ENCODE measurements at places on chromosomes 7 and 10.

DNA sequence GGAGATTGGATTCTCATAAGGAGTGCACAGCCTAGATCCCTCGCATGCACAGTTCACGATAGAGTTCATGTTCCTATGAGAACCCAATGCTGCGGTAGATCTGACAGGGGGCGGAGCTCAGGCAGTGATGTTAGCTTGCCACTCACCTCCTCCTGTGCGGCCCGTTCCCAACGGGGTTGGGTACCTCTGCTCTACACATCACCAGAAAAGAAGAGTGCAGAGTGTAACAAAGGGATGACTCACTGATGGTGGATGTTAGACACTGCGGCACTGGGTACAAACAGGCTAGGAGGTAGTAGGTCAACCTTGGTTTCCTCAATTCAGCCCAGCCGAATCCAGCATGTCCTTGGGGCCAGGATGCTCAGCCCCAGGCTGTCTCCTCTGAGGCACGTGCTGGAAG lies 66.8 kb upstream of the CHST15 start:
- H3K36me3 ChIP-seq: no peaks in the 10 kb centered on the region
- H3K4me1 ChIP-seq: peaks cover 2% of the 10 kb centered on the region
- peaks cover 8% of the 10 kb centered on the region for H3K27me3 ChIP-seq
- no peak overlapping the region for H3K4me3 ChIP-seq
- no peak overlapping the region for H3K27ac ChIP-seq

DNA sequence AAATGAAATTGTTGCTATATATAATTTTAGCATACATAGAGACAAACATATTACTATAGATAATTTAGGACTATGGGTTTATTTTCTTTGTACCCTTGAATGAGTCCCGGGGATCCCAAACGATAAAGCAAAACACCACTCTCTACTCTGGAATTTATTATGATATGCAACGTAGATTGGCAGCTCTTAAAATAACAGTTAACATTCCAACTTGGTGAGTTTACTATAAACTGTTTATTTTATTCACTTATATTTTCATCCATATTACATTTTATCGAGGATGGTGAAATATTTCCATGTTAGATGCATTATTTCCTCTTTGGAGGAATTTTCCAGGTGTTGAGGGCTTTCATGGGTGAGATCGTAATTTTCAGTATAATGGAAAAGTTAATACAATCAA lies 138.7 kb upstream of the DGKB start:
- H3K27me3 ChIP-seq: no peaks in the 10 kb centered on the region
- no peak overlapping the region for H3K4me3 ChIP-seq
- H3K36me3 ChIP-seq: no peaks in the 10 kb centered on the region
- no peaks in the 10 kb centered on the region for H3K4me1 ChIP-seq
- no peak for DNase-seq
- H3K27ac ChIP-seq: no peak overlapping the region

DNA sequence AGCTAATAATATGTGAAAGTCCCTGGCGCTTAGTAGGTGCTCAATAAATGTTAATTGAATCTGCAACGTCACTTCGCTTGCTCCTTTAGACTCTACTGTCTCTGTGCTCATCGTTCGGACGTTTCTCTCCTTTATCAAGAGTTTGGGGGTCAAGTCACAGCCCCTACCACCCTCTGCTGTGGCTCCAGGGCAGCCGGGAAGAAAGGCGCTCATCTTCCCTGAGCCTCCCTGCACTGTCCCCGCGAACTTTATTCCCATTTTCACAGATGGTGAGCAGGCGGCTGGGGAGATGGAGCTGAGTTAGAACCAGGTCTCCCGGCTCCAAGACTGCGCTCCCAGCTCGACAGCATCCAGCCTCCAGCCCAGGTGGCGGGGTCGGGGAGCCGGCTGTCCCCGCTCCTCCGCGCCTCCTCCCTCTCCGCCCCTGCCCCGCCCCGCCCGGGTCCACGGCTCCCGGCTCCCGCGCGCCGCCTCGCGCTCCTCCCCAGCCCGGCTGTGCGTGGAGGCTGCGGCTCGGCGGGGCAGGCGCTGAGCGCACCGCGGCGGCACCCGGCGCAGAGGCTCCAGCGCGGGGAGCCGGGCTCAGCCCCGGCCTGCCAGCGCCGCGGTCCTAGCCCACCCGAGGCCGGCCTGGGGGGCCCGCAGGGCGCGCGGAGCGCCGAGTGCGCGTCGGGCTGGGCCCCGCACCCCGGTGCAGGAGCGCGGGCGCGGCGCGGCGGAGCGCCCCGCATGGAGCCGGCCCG lies at the start of gene CLEC2L:
Gene CLEC2L (plus strand): TSS at position 487 of the 743 bp plus-strand sequence. CDS start 243 bp downstream, at position 730.
- H3K27me3 ChIP-seq: peaks cover 39% of the 10 kb centered on the region
- no peak within 1 kb of the TSS for H3K27ac ChIP-seq
- no peaks in the 10 kb centered on the region for H3K4me1 ChIP-seq
- H3K36me3 ChIP-seq: no peaks in the 10 kb centered on the region
- no peak for DNase-seq

- no peak overlapping the region for H3K4me3 ChIP-seq
- no peak overlapping the region for H3K27ac ChIP-seq
Measured at GRCh38 chr7:37048674-37049073, 324.4 kb upstream of the AOAH start.

DNA sequence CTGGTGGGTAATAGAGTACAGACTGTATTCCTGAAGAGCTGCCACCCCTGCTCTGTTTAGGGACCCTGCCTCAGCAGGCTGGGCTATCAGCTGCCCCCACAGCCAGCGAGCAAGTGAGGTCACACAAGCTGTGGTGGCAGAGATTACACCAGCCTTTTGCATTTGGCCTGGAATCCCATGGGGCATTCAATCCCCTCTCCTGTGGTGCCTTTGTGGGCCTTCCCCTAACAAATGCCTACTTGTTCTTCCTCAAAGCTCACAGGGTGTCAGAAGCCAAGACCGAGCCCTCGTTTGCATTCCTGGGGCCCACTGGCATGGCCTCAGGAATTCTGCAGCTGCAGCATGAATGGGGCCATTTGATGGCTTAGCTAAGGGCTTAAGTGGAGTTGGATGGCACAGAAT lies 212.7 kb upstream of the PHYHIPL start:
- H3K27me3 ChIP-seq: peaks cover under 1% of the 10 kb centered on the region
- DNase-seq: no peak
- no peak overlapping the region for H3K27ac ChIP-seq
- H3K4me1 ChIP-seq: no peaks in the 10 kb centered on the region
- no peaks in the 10 kb centered on the region for H3K36me3 ChIP-seq

DNA sequence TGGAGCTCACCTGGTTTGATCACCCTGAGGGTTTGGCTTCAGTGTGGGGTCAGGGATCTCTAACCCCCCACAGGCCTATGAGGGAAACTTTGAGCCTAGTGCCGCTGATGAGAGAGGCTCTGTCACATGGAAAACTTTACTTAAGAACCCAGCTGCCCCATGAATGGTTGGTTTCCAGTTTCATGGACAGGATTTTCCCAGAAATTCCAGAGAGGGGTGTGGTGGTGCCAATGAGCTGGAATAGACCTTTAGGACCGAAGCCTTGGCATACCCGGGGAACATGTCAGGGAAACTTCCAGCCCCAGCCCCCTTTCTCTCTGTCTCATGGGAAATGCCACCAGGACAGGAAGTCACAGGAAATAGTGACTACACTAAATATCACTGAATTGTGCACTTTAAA lies 36.9 kb downstream of the AKR1B1 start:
- H3K4me3 ChIP-seq: no peak overlapping the region
- no peak overlapping the region for H3K27ac ChIP-seq
- H3K4me1 ChIP-seq: no peaks in the 10 kb centered on the region
- no peaks in the 10 kb centered on the region for H3K27me3 ChIP-seq
- no peaks in the 10 kb centered on the region for H3K36me3 ChIP-seq

DNA sequence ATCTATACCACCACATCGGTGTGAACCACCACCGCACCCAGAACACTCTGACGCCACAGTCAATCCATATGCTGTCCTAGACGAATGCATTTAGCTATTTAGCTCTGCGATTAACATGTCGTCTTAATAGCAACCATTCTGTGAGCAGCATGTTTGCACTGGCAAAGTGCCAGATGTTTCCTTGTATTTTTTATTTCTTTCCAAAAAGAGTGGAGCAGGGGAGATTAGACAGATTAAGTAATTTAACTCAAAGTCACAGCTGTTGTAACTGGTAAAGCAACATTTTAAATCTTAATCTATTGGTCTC lies 57.0 kb upstream of the ARL4A start:
- H3K27me3 ChIP-seq: peaks cover 11% of the 10 kb centered on the region
- H3K4me3 ChIP-seq: no peak overlapping the region
- no peak overlapping the region for H3K27ac ChIP-seq
- DNase-seq: no peak
- H3K4me1 ChIP-seq: peaks cover 3% of the 10 kb centered on the region
- no peaks in the 10 kb centered on the region for H3K36me3 ChIP-seq

DNA sequence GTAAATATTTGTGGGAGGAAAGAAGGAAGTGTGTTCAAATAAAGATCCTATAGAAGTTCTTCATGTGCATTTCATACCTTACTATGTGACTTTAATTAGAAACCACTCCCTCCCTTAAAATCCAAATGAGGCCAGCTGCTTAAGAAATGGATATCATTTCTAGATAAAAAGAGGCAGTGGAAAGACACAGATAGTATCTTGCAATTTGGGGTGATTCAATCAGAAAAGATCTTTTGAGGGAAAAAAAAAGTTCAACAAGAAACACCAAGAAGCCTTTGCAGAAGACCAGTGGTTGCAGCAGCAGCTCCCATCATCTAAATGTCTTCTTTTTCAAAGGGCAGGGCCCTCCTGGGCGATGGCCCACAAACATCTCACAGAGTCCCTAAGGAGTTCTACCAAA lies 200.1 kb downstream of the LRRN3 start:
- H3K27me3 ChIP-seq: no peaks in the 10 kb centered on the region
- no peak overlapping the region for H3K4me3 ChIP-seq
- H3K36me3 ChIP-seq: no peaks in the 10 kb centered on the region
- no peaks in the 10 kb centered on the region for H3K4me1 ChIP-seq
- no peak overlapping the region for H3K27ac ChIP-seq

GRCh38 chr7:71613313-71613712 lies 481.4 kb downstream of the GALNT17 start:
- DNase-seq: no peak
- no peak overlapping the region for H3K27ac ChIP-seq
- H3K4me3 ChIP-seq: no peak overlapping the region
- H3K36me3 ChIP-seq: no peaks in the 10 kb centered on the region

GRCh38 chr10:31490858-31491504 lies 172.0 kb downstream of the ZEB1 start:
- H3K36me3 ChIP-seq: peaks cover 15% of the 10 kb centered on the region
- H3K4me1 ChIP-seq: no peaks in the 10 kb centered on the region
- no peaks in the 10 kb centered on the region for H3K27me3 ChIP-seq
- H3K27ac ChIP-seq: no peak overlapping the region
- DNase-seq: peak; percentile 35

DNA sequence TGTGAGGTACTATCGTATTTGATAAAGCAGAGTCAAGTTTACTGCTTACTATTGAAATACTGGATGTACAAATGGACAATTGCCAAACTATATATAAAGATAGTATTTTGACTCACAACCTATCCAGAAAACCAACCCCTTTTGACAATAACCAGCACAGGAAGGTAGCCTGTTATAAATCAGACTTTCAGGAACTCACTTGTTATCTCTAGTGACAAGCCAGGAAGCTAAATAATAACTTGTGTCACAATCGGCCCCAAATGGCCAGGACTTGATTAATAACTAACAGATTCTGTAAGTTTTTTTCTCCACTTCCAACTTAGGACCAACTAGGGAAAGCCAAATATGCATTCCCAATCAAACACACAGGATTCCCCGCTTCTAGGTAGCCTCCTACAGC lies 38.8 kb upstream of the SLC35G1 start:
- no peaks in the 10 kb centered on the region for H3K27me3 ChIP-seq
- no peaks in the 10 kb centered on the region for H3K36me3 ChIP-seq
- no peaks in the 10 kb centered on the region for H3K4me1 ChIP-seq
- H3K4me3 ChIP-seq: no peak overlapping the region

DNA sequence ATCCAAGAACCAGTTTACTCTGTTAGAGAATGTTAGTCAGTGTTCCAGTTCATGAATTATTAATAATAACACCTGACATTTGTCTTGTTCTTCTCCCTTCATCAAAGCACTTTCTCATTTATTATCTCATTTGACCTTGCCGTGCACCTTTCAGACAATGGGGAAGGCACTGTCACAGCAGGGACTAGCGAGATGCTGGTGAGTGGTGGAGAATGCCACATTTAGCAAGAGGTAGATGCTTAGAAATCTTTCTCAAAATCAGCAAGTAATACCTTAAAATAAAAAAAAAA lies 34.2 kb upstream of the XRCC2 start:
- DNase-seq: no peak
- peaks cover 5% of the 10 kb centered on the region for H3K27me3 ChIP-seq
- peaks cover 2% of the 10 kb centered on the region for H3K36me3 ChIP-seq
- H3K27ac ChIP-seq: no peak overlapping the region
- H3K4me1 ChIP-seq: no peaks in the 10 kb centered on the region

- no peak overlapping the region for H3K27ac ChIP-seq
- H3K4me3 ChIP-seq: no peak overlapping the region
- H3K36me3 ChIP-seq: no peaks in the 10 kb centered on the region
- no peaks in the 10 kb centered on the region for H3K27me3 ChIP-seq
- no peaks in the 10 kb centered on the region for H3K4me1 ChIP-seq
Measured at GRCh38 chr7:89593125-89593524, 561.1 kb upstream of the STEAP1 start.

DNA sequence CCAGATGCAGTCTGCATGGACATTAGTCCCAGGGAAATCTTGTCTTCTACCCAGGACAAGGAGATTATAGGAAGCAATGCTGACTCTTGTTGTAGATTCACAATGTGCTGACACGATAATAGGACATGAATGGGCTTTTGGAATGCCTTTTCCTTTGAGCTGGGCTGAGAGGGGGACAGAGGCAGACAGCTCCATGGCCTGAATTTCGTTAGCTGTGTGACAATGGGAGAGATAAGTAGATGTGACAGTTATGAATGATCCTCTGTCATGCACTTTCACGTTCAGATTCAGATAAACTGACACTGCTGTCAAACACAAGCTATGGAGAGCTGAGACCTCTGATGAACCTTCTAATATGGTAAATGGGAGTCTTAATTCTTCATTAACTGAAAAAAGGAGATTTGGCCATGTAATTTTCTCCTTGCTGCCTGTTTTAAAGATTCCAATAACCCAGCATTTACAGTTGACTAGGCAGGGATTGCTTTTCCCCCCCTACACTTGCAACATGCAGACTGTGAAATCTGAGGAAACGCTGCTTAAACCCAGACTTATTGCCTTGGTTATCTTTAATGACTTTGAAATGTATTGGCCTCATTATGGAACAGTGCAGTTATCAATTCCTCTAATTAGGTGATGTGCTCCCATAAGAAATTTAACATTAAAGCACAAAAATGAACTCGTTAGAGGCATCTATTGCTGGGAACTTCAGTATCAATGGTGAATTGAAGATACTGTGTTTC lies 669.3 kb downstream of the AUTS2 start:
- H3K27ac ChIP-seq: no peak overlapping the region
- H3K27me3 ChIP-seq: peaks cover 9% of the 10 kb centered on the region
- DNase-seq: no peak
- H3K4me1 ChIP-seq: no peaks in the 10 kb centered on the region
- H3K36me3 ChIP-seq: no peaks in the 10 kb centered on the region

- H3K4me1 ChIP-seq: no peaks in the 10 kb centered on the region
- H3K27ac ChIP-seq: no peak overlapping the region
- DNase-seq: no peak
Measured at GRCh38 chr10:53052521-53053164, 280.1 kb upstream of the MBL2 start.

DNA sequence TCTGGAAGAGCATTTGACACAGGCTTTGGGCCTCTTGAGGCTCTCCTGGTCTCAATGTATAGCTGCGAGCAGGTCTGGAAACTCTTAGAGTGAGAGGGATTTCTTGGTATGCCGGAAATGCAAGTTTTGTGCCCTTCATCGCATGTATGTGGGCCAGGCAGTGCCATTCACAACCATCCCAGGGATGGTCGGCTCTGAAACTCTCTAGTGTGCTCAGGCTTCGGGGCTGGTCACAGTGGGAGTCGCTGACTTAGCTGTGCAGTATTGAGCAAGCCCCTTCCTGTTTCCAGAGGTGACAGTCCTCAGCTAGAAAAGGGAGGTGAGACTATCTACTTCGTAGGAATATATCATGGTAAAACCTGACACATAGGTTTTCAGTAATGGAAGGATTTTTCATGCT lies 2.0 kb upstream of the AOAH start:
- no peak for DNase-seq
- no peaks in the 10 kb centered on the region for H3K27me3 ChIP-seq
- H3K4me3 ChIP-seq: no peak overlapping the region

All from activated CD8-positive, alpha-beta T cell treated with anti-CD3 and anti-CD28 coated beads, Interleukin-2, amount 10 ng/mL, durations not matched to agents 7 days and 5 days (primary cell).